Esophagus squamous epithelium (tissue), 5 donors: ENCODE measurements at places on chromosomes 1 and 21.
A peak's percentile ranks its signal among the peaks of the same experiment; 100 is the strongest.

- H3K4me3 ChIP-seq, result no peak overlapping the region
- DNase-seq, result no peak
- H3K4me1 ChIP-seq, result no peaks in the 10 kb centered on the region
- no peak overlapping the region for H3K27ac ChIP-seq
- no peaks in the 10 kb centered on the region for H3K36me3 ChIP-seq
Observed at GRCh38 chr1:117567435-117567834, 38.4 kb upstream of the TENT5C start.

GRCh38 chr1:182786223-182786994, 3.2 kb upstream of the NPL start:
- H3K36me3 ChIP-seq, result no peaks in the 10 kb centered on the region
- no peak for DNase-seq
- no peak overlapping the region for H3K4me3 ChIP-seq
- H3K4me1 ChIP-seq, result peaks cover 13% of the 10 kb centered on the region
- H3K27me3 ChIP-seq, result no peaks in the 10 kb centered on the region
- no peak overlapping the region for H3K27ac ChIP-seq

DNA sequence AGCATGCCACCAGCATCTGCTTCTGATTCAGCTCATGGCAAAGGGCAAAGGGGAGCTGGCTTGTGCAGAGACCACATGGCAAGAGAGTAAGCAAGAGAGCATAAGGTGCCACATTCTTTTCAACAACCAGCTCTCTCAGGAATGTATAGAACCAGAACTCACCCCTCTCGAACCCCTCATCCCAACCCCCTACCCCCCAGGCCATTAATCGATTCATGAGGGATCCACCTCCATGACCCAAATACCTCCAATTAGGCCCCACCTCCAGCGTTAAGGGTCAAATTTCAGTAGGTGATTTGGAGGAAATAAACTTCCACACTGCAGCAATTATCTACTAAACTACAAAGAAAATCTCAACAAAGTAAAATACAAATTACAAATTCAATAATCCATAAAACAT, 32.2 kb upstream of the LRRC7 start:
- H3K4me1 ChIP-seq, result no peaks in the 10 kb centered on the region
- H3K36me3 ChIP-seq, result no peaks in the 10 kb centered on the region

GRCh38 chr1:153422450-153423068, 6.2 kb downstream of the S100A7A start:
- no peaks in the 10 kb centered on the region for H3K4me1 ChIP-seq
- H3K27ac ChIP-seq, result no peak overlapping the region
- no peak overlapping the region for H3K4me3 ChIP-seq
- H3K36me3 ChIP-seq, result no peaks in the 10 kb centered on the region
- no peak for DNase-seq

GRCh38 chr1:8690253-8690525, 127.3 kb downstream of the RERE start:
- no peak overlapping the region for H3K27ac ChIP-seq
- no peak overlapping the region for H3K4me3 ChIP-seq
- no peak for DNase-seq
- H3K4me1 ChIP-seq, result peaks cover 30% of the 10 kb centered on the region
- H3K27me3 ChIP-seq, result no peaks in the 10 kb centered on the region

DNA sequence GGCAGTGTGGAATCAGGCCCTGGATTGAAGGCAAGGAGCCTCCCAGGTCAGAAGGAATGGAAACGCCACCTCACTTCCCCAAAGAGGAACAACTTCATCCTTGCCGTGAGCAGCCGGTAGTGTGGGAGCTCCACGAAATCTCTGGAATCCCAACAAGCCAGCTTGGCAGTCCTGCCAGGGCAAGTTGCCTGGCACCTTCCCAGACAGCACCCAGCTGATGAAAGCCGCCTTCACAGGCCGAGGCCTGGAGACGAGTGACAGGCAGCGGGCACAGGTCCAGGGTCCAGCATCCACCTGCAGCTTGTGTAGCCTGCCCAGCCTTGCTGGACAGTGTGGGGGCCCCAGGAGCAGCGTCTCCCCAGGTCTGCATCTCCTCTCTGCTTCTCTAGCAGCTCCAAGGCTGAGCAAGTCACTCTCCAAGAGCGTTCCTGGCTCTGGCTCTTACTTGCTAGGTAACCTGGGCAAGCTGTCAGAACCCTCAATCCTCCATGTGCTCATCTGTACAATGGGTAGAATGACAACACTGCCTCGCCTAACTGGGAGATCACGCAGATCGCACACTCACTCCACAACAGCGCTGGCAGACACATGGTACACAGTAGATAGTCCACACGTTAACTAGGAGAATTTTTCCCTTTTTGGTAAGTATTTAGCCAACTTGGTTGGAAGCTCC, 43.0 kb downstream of the ACOT7 start:
- DNase-seq, result no peak
- no peaks in the 10 kb centered on the region for H3K36me3 ChIP-seq
- no peak overlapping the region for H3K4me3 ChIP-seq
- H3K4me1 ChIP-seq, result peaks cover 57% of the 10 kb centered on the region
- H3K27ac ChIP-seq, result peak overlapping the region; percentile 49

GRCh38 chr1:109979489-109980091, 5.0 kb upstream of the AHCYL1 start:
- peak overlapping the region; percentile 61 for H3K27ac ChIP-seq
- H3K36me3 ChIP-seq, result no peaks in the 10 kb centered on the region
- H3K4me3 ChIP-seq, result no peak overlapping the region
- no peaks in the 10 kb centered on the region for H3K27me3 ChIP-seq
- H3K4me1 ChIP-seq, result peaks cover 34% of the 10 kb centered on the region

GRCh38 chr1:238777551-238777950, 608.8 kb upstream of the CHRM3 start:
- no peaks in the 10 kb centered on the region for H3K27me3 ChIP-seq
- no peaks in the 10 kb centered on the region for H3K36me3 ChIP-seq
- DNase-seq, result no peak

DNA sequence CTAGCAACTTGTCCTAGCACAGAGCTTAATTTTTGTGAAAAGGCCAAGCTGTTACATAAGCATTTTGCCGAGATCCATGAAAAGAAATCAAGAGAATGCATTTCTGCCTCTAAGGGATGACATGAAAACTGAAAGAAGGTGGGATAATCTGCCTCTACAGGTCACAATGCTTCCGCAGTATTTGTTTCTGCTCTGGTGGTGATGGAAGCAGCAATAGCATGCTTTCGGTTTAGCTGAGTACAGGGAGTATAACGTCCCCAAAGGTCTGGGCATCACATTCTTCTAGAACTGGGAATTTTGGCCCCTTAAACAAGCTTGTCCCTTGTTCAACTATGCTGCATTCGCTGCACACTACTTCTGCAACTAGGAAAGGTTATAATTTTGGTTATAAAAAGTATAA, 14.4 kb upstream of the MAGI3 start:
- no peaks in the 10 kb centered on the region for H3K27me3 ChIP-seq
- H3K36me3 ChIP-seq, result no peaks in the 10 kb centered on the region
- no peak overlapping the region for H3K27ac ChIP-seq
- no peak for DNase-seq

- no peaks in the 10 kb centered on the region for H3K4me1 ChIP-seq
- no peaks in the 10 kb centered on the region for H3K27me3 ChIP-seq
- H3K27ac ChIP-seq, result no peak overlapping the region
Observed at GRCh38 chr1:239222999-239223398, 163.4 kb upstream of the CHRM3 start.

DNA sequence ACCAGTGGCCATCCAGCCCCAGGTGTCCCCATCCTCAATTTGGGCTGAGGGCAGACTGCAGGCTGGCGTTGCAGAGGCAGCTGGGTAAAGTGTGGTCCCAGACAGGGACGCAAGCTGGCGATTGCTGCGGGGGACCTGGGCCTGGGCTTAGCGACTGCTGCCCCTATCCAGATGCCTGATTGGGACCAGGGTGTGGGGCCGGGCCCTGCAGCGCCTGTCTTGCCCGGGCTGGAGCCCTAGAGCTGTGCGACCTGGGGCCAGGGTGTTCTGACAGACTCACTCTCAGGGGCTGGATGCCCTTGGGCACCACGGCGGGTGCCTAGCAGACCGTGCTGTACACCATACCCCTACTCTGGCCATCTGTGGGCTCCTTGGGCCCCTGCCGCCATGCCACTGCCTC, 16.2 kb upstream of the FAAP20 start:
- H3K4me1 ChIP-seq, result peaks cover 95% of the 10 kb centered on the region
- H3K36me3 ChIP-seq, result no peaks in the 10 kb centered on the region
- H3K4me3 ChIP-seq, result no peak overlapping the region
- H3K27me3 ChIP-seq, result no peaks in the 10 kb centered on the region
- no peak for DNase-seq

DNA sequence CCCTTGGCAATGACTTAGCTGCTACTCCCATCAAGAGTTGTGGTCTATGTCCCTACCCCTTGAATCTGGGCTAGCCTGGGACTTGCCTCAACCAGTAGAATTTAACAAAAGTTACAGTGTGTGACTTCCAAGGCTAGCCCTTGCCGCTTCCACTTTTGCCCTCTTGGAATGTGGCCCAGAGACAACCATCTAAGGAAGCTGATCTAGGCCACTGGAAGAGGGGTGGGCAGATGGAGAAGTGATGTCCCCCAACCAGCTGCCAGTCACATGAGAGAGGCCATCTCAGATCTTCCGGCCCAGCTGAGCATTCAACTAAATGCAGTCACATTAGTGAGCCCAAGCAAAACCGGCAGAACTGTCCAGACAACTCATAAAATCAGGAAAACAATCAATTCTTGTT, 115.1 kb downstream of the TOMM20 start:
- H3K27ac ChIP-seq, result no peak overlapping the region
- no peak for DNase-seq
- no peaks in the 10 kb centered on the region for H3K27me3 ChIP-seq
- H3K4me1 ChIP-seq, result peaks cover 35% of the 10 kb centered on the region

GRCh38 chr1:48202030-48202752, 20.3 kb upstream of the SLC5A9 start:
- no peaks in the 10 kb centered on the region for H3K4me1 ChIP-seq
- H3K4me3 ChIP-seq, result no peak overlapping the region

GRCh38 chr21:42443181-42443785, 39.6 kb downstream of the UBASH3A start:
- no peak overlapping the region for H3K27ac ChIP-seq
- peaks cover 26% of the 10 kb centered on the region for H3K27me3 ChIP-seq
- no peaks in the 10 kb centered on the region for H3K4me1 ChIP-seq
- no peak for DNase-seq
- no peak overlapping the region for H3K4me3 ChIP-seq
- H3K36me3 ChIP-seq, result no peaks in the 10 kb centered on the region

- no peak overlapping the region for H3K27ac ChIP-seq
- H3K4me1 ChIP-seq, result no peaks in the 10 kb centered on the region
- H3K4me3 ChIP-seq, result no peak overlapping the region
- peaks cover 9% of the 10 kb centered on the region for H3K36me3 ChIP-seq
- DNase-seq, result no peak
- H3K27me3 ChIP-seq, result no peaks in the 10 kb centered on the region
Observed at GRCh38 chr1:28680151-28680550, 11.6 kb downstream of the GMEB1 start.

- no peak overlapping the region for H3K4me3 ChIP-seq
- DNase-seq, result no peak
- no peak overlapping the region for H3K27ac ChIP-seq
- no peaks in the 10 kb centered on the region for H3K4me1 ChIP-seq
Observed at GRCh38 chr1:78432016-78432415, 58.8 kb upstream of the PTGFR start.

DNA sequence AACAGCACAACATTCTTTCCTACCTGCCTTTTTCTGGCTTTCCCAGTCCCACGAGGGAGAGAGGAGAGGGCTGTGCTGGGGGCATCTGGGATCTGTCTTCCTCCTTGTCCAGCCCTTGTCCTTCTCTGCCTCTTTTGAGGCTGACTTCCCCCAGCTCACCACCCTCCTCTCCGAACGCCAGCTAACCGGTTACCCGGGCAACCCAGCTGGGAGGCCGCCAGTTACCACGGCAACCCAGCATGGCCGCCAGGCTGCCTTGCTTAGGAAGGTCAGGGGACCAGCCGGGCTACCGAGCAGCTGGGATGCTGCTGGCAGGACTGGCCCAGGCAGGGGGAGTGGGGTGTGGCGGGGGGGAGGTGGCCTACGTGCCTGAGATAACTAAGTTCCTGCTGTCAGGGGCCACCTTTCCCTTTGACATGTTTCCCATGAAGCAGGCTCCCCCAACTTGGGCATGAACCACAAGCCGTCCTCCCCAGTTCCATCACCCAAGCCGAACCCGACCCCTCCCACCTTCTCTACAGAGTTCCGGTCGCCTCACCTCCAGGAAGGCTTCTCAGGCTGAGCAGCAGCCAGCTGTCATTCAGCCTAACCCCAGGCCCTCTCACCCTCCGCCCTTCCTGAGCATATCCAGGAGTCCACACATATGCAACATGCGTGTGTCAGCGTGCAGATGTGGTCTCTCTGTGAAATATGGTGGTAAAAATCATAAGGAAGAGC, 8.7 kb downstream of the PLEKHA6 start:
- no peak for DNase-seq
- no peaks in the 10 kb centered on the region for H3K27me3 ChIP-seq
- H3K27ac ChIP-seq, result peak overlapping the region; percentile 44
- no peak overlapping the region for H3K4me3 ChIP-seq

GRCh38 chr1:175499595-175500382, 243.6 kb downstream of the TNR start:
- H3K27me3 ChIP-seq, result peaks cover 14% of the 10 kb centered on the region
- H3K36me3 ChIP-seq, result no peaks in the 10 kb centered on the region
- H3K4me1 ChIP-seq, result no peaks in the 10 kb centered on the region
- no peak overlapping the region for H3K4me3 ChIP-seq

DNA sequence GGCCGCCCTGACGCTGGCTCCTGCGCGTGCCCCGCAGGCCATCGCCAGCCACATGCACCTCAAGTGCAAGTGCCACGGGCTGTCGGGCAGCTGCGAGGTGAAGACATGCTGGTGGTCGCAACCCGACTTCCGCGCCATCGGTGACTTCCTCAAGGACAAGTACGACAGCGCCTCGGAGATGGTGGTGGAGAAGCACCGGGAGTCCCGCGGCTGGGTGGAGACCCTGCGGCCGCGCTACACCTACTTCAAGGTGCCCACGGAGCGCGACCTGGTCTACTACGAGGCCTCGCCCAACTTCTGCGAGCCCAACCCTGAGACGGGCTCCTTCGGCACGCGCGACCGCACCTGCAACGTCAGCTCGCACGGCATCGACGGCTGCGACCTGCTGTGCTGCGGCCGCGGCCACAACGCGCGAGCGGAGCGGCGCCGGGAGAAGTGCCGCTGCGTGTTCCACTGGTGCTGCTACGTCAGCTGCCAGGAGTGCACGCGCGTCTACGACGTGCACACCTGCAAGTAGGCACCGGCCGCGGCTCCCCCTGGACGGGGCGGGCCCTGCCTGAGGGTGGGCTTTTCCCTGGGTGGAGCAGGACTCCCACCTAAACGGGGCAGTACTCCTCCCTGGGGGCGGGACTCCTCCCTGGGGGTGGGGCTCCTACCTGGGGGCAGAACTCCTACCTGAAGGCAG, 23.4 kb upstream of the ARF1 start:
- H3K4me3 ChIP-seq, result peak overlapping the region; percentile 37
- peaks cover 12% of the 10 kb centered on the region for H3K4me1 ChIP-seq
- H3K36me3 ChIP-seq, result no peaks in the 10 kb centered on the region
- peaks cover 70% of the 10 kb centered on the region for H3K27me3 ChIP-seq

- no peaks in the 10 kb centered on the region for H3K36me3 ChIP-seq
- DNase-seq, result no peak
- H3K27ac ChIP-seq, result no peak overlapping the region
- no peaks in the 10 kb centered on the region for H3K27me3 ChIP-seq
- peaks cover 4% of the 10 kb centered on the region for H3K4me1 ChIP-seq
- no peak overlapping the region for H3K4me3 ChIP-seq
Observed at GRCh38 chr1:46823151-46823550, 24.3 kb downstream of the CYP4B1 start.
